ENCODE measurements at places on chromosomes 5 and 9.

- H3K4me3 ChIP-seq, result no peak overlapping the region
- no peaks in the 10 kb centered on the region for H3K27me3 ChIP-seq
- H3K4me1 ChIP-seq, result peaks cover 71% of the 10 kb centered on the region
- peaks cover 48% of the 10 kb centered on the region for H3K36me3 ChIP-seq
Measured at GRCh38 chr5:176530393-176530982, 6.7 kb downstream of the RNF44 start.

DNA sequence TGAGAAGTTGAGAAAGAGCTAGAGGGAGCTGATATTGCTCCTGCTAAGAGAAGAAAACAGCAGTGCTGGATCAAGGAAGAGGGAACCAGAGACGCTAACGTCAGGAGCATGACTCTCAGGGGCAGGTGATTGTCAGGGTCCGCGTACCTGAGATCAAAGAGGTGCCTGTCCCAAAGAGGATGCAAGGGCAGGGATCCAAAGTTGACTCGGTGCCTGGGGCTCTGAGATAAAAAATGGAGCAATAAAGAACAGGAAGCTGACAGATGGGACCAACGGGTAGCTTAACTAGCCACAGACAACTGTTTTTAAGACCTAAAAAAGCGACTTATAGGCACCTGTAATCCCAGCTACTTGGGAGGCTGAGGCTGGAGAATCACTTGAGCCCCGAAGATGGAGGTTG is 517.8 kb downstream of the IRX1 start:
- no peaks in the 10 kb centered on the region for H3K27me3 ChIP-seq
- H3K36me3 ChIP-seq, result no peaks in the 10 kb centered on the region
- no peak for DNase-seq

- no peaks in the 10 kb centered on the region for H3K36me3 ChIP-seq
- no peak overlapping the region for H3K4me3 ChIP-seq
- H3K27me3 ChIP-seq, result no peaks in the 10 kb centered on the region
- DNase-seq, result no peak
- H3K4me1 ChIP-seq, result no peaks in the 10 kb centered on the region
Measured at GRCh38 chr9:135295551-135296300, 183.9 kb upstream of the PPP1R26 start.

DNA sequence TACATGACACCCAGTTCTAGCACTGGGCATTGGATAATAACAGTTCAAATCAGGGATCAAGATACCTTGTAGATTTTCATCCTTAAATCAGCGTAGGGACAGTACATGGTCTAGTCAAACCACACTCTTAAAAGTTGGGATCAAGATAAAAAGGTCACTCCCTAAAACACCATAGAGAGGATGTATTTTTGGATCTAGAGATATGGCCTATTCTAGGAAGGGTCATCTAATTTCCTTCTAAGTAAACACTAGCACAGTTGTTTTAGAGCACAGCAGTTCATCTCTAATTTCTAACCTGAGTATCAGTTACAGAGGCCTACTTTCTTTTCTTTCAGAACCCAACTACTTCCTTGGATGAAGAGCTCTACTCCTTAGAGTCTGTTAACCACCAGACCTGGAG is 166.4 kb upstream of the GRIN3A start:
- H3K27me3 ChIP-seq, result no peaks in the 10 kb centered on the region
- H3K4me1 ChIP-seq, result no peaks in the 10 kb centered on the region
- H3K27ac ChIP-seq, result no peak overlapping the region
- no peak for DNase-seq

GRCh38 chr5:1050423-1051365 is 42.1 kb downstream of the NKD2 start:
- H3K36me3 ChIP-seq, result peaks cover 49% of the 10 kb centered on the region
- peak overlapping the region; percentile 27 for H3K27ac ChIP-seq
- H3K4me1 ChIP-seq, result peaks cover 14% of the 10 kb centered on the region
- H3K27me3 ChIP-seq, result no peaks in the 10 kb centered on the region
- no peak overlapping the region for H3K4me3 ChIP-seq

DNA sequence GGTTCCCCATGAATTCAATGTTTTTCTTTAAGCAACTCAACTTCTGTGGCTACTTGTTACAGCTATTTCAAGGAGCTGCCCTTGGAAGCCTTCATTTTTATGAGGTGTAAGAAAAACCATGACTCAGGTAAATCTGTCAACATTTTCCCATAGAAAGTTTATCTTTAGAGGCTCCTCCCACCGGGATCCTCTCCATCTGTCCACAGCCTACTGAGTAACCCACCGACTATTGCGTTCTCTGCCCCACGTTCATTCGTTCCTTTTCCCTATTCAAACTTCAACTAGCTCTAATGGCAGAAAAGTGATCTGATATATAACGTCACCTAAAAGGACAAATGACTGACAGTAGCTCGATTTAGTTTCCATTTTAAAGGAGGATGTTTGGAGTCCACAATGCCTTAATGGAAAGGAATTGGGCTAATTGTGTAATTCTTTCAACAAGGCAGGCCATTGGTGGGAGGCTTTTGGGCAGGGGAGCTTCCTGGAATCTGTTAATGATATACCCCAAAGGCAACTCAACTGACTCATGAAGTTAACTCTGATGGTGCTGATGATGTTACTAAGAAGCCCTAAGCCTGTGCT is 29.3 kb upstream of the NR3C1 start:
- H3K4me3 ChIP-seq, result no peak overlapping the region
- no peak overlapping the region for H3K27ac ChIP-seq
- H3K27me3 ChIP-seq, result no peaks in the 10 kb centered on the region
- H3K36me3 ChIP-seq, result no peaks in the 10 kb centered on the region

GRCh38 chr9:6907772-6908381 is 150.1 kb downstream of the KDM4C start:
- H3K27ac ChIP-seq, result no peak overlapping the region
- H3K36me3 ChIP-seq, result no peaks in the 10 kb centered on the region
- no peak for DNase-seq
- H3K27me3 ChIP-seq, result no peaks in the 10 kb centered on the region

DNA sequence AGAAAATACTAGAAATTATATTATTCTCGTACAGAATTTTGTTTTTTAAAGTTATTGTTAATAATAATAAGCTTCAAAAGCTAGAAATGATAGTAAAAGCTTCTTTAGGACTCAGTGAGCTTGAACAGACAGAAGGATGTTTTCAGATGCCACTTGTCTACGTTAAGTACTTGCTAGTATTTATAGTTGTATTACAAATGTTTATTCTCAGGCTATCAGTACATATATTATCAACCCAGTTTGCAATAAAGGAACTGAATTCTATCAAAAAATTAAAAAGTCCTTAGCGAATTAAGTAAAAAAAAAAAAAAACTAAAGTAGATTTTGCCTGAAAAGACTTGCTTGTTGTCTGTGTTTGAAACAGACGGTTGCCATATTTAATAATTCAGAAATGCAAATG is 23.9 kb downstream of the HCN1 start:
- no peaks in the 10 kb centered on the region for H3K27me3 ChIP-seq
- H3K4me1 ChIP-seq, result no peaks in the 10 kb centered on the region
- no peaks in the 10 kb centered on the region for H3K36me3 ChIP-seq
- H3K4me3 ChIP-seq, result no peak overlapping the region
- DNase-seq, result no peak

DNA sequence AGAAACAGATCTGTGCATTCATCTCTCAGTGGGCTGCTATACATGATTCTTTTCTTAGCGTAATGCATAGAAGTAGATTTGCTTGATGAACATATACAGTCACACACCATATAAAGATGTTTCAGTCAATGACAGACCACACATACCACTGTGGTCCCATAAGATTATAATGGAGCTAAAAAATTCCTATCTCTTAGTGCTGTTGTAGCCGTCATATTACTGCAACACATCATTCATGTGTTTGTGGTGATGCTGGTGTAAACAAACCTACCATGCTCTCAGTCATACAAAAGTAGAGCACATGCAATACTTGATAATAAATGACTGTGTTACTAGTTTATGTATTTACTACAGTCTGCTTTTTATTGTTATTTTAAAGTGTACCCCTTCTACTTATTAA is 214.3 kb downstream of the ARHGAP26 start:
- no peaks in the 10 kb centered on the region for H3K27me3 ChIP-seq
- H3K36me3 ChIP-seq, result no peaks in the 10 kb centered on the region
- no peak overlapping the region for H3K4me3 ChIP-seq
- no peak overlapping the region for H3K27ac ChIP-seq

GRCh38 chr5:3359642-3360041 is 236.0 kb upstream of the IRX1 start:
- no peaks in the 10 kb centered on the region for H3K27me3 ChIP-seq
- no peak for DNase-seq
- no peak overlapping the region for H3K4me3 ChIP-seq

- no peak for DNase-seq
- no peak overlapping the region for H3K27ac ChIP-seq
- no peaks in the 10 kb centered on the region for H3K27me3 ChIP-seq
Measured at GRCh38 chr5:90767710-90768109, 209.1 kb downstream of the ADGRV1 start.

DNA sequence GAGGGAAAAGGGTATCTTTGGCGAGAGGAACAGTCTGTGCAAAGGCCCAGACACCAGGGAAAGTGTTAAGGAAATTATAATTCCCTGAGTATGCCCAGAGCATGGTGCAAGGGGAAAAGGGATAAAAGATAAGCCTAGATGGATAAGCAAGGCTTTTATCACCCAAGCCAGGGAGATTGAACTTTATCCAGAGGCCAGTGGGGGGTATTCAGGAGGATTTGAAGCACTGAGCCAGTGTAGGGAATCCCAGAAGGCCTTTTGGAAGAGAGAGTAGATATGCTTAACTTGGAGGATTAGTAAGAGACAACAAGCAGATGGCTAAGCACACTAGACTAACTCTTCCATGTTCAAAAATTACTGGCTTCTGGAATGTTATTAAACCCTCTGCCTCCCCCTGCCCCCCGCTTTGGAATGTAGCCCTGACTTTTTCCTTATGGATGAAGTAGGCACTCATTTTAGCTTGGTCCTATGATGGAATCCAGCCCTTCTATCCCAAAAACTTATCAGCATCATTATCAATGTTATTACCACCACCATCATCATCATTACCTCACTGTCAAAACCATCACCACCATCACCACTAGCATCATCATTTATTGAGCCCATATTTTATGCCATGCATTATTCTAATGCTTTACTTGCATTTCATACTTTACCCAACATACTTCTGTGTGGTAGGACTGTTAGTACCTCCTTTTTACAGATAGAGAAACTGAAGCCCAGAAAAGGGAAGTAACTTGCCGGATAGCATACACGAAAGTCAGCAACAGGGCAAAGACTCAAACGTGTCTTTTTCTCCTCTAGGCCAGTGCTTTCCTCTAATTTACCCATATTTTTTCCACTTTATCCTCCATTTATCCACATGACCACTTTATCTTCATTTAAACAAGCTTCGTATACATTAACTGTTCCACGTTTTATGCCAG is 237.0 kb downstream of the PAPPA start:
- no peak overlapping the region for H3K27ac ChIP-seq
- no peak for DNase-seq
- H3K4me3 ChIP-seq, result no peak overlapping the region
- H3K36me3 ChIP-seq, result no peaks in the 10 kb centered on the region

DNA sequence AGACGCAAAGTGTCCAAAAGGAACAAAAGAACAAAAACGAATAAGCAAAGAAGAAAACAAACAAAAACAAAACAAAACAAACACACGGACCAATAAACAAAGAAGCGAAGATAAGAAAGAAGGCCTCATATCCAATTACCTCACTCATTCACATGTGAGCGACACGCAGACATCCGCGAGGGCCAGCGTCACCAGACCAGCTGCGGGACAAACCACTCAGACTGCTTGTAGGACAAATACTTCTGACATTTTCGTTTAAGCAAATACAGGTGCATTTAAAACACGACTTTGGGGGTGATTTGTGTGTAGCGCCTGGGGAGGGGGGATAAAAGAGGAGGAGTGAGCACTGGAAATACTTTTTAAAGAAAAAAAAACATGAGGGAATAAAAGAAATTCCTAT is 28.3 kb upstream of the WWC1 start:
- H3K27ac ChIP-seq, result no peak overlapping the region
- no peak for DNase-seq
- no peaks in the 10 kb centered on the region for H3K4me1 ChIP-seq
- no peaks in the 10 kb centered on the region for H3K27me3 ChIP-seq
